Hematopoietic multipotent progenitor cell treated with erythropoietin and hydrocortisone succinate and interleukin-3 and kit ligand, for 4 days (in vitro differentiated cells): ENCODE measurements at places on chromosomes 11 and 22.
A peak's percentile ranks its signal among the peaks of the same experiment; 100 is the strongest.

GRCh38 chr11:113553235-113553634 lies 78.0 kb upstream of the DRD2 start:
- DNase-seq: no peak

GRCh38 chr11:46121301-46121723 lies at the start of gene PHF21A:
Gene PHF21A (minus strand): TSS chr11:46121454. CDS start chr11:46084219, 37,235 bp downstream.
- DNase-seq: peak; percentile 95

GRCh38 chr22:45413368-45414211 lies at the start of the genes RIBC2 and SMC1B:
Gene RIBC2 (plus strand): TSS chr22:45413693. CDS start chr22:45413887, 194 bp downstream.
Gene SMC1B (minus strand): TSS chr22:45413599. CDS start chr22:45413567, 32 bp downstream.
- peak; percentile 95 for DNase-seq

- DNase-seq: no peak
These were observed 108.1 kb downstream of the MORC2 start for GRCh38 chr22:30860176-30861105.

GRCh38 chr11:36030731-36031281 lies 86.9 kb downstream of the LDLRAD3 start:
- DNase-seq: no peak

DNA sequence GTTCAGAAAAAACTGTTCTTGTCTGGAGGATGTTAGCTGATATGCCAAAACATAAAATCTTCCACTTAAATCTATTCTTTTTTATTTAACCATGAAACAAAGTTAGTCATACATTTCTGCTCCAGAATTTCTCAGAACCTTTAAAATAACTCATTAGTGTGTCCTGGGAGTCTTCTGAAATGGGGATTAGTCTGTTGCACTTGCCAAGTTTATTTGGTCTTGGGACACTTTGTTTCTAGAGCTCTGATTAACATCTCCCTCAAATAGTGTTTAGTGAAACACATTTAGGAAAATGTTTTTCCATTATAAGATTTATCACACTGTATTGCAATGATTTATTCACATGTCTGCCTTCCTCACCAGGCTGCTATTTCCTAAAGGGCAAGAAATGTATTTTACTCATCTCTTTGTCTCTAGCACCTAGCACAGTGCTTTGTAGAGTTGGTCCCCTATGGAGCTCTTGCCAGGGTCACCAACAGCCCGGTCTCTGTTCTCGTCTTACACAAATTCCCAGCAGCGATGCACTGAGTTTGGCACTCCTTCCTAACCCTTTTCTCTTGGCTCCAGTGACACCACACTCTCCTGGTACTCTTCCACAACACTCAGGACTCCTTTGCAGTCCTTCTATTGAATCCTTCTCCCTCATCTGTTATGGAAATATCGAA lies 189.2 kb downstream of the CSNK2A3 start:
- no peak for DNase-seq

- DNase-seq: no peak
These were observed 163.4 kb downstream of the TRIM29 start for GRCh38 chr11:119974467-119974866.

- no peak for DNase-seq
These were observed 942.3 kb downstream of the BRD1 start for GRCh38 chr22:48885271-48885918.

- DNase-seq: no peak
These were observed 228.2 kb downstream of the GRIK4 start for GRCh38 chr11:120739780-120740179.

- no peak for DNase-seq
These were observed 216.3 kb upstream of the TBCEL start for GRCh38 chr11:120807414-120808150.

DNA sequence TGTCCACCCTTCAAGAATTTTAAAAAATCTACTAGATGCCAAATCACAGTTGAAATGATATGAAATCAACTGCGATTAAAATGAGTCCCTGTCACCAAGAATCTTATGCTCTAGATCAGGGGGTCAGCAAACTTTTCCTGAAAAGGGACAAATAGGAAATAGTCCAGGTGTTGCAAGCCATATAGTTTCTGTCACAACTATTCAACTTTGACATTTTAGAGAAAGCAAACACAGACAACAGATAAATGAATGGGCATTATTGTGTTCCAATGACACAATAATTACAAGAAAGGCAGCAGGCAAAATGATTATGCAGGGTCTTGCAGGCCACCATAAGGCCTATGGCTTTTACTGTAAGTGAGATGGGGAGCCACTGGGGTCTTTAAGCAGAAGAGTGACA lies 58.6 kb downstream of the IMMP1L start:
- DNase-seq: no peak

- no peak for DNase-seq
These were observed 121.0 kb downstream of the WNT11 start for GRCh38 chr11:76085270-76085669.

- DNase-seq: no peak
These were observed 16.3 kb upstream of the CLMP start for GRCh38 chr11:123211149-123211852.

DNA sequence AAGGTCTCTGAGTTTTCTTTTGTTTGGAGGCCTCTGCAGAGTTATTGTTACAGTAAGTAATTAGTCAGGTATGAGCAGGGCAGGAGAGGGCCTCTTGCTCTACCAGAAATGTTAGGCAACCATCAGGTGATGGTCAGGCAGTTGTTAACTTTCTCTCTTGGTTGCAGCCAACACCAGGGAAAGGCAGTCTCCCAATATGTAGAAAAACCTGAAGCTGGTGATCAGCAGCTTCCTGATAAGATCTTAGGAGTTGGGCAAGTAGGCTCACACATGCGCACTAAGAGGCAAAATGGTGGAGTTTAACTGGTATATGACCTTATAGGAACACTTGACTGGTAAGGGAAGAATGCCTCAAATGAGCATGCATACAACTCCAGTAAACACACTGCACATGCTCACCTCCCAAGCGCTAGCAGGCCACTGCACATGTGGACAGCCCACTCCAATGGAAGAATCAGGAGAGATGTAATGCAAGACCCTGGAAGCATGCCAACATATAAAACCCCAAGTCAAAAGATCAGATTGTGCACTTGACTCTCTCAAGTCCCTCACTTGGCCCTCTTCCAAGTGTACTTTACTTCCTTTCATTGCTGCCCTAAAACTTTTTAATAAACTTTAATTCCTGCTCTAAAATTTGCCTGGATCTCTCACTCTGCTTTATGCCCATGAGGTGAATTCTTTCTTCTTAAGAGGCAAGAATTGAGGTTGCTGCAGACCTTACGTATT lies 23.7 kb upstream of the SLC35F2 start:
- peak; percentile 43 for DNase-seq

GRCh38 chr11:47241841-47242301 lies 6.7 kb downstream of the ACP2 start:
- DNase-seq: no peak

DNA sequence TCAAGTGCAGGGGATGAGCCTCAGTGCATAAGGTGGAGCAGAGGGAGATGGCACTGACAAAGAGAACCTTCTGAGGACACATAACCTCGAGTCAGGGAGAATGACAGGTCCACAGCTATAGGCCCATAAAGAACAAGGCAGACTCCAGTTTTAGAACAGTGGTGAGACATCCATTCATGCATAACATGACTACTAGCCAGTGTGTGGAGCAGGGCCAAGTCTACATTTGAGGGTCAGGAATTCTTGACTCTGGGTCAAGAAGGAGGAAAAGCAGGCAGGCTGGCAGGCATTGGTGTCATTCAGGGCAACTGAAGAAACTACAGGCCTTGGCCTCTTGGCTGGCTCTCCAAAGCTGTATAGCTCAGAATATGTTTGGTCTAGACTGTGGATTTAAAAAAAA lies 54.9 kb downstream of the MTNR1B start:
- no peak for DNase-seq

GRCh38 chr11:76654298-76654851 lies 16.2 kb downstream of the LRRC32 start:
- peak; percentile 91 for DNase-seq

GRCh38 chr11:81039916-81040524 lies 1599.2 kb upstream of the TENM4 start:
- DNase-seq: no peak

DNA sequence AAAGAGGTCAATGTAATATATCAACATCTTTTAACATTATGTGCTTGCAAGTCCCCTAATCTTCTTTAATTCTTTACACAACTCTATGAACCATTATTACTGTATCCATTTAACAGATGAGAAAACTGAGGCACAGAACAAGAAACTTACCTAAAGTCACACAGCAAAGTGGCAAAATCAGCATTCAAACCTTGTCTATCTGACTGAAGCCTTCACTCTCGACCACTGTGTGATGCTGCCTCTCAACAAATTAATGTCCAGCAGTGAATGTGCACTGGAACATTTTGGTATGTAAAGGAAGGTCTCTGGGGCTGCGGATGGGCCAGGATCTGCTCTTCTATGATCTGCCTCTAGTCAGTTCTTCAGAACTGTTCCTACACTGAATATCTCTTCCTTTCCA lies 42.1 kb downstream of the PRCP start:
- no peak for DNase-seq

DNA sequence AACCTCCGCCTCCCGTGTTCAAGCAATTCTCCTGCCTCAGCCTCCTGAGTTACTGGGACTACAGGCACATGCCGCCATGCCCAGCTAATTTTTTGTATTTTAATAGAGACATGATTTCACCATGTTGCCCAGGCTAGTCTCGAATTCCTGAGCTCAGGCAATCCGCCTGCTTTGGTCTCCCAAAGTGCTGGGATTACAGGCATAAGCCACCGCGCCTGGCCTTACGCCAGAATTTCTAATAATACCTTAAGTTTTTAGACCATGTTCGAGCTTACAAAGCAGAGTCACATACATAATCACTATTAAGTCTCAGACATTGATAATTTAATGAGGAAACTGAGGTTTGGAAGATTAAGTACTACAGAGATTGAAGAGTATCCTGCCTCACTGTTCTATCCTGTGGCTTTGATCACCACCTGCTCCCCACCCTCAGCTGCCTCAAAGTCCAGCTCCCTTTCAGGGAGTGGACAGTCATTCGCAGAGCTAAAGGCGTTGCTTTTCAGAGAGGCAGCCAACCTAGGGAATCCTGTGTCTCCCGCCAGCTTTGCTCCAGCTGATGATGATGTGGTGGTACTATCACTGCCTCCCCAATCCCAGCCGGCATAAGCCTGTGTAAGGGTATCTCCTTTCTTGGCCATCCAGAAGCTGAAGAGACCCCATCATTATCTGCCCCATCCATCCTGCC lies 7.7 kb downstream of the UBASH3B start:
- no peak for DNase-seq

DNA sequence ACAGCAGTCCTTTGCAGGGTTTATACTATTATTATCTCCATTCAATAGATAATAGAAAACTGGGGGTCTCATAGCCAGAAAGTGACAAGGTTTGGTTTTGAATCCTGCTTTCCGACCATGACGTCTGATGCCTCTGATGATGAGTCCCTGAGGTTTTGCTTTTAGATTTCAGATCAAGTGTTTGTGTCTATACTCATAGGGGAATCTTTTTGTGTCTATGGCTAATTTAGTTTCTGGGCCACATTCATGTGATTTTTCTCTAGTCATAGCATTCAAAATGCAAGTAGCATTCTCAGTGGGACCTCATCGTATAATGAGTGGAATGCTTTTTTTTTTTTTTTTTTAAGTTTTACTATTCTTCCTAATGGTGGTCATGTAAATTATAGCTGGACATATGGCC lies 72.9 kb downstream of the TNRC6B start:
- DNase-seq: no peak

GRCh38 chr11:96341211-96342013 lies 1.6 kb downstream of the MAML2 start:
- peak; percentile 60 for DNase-seq

DNA sequence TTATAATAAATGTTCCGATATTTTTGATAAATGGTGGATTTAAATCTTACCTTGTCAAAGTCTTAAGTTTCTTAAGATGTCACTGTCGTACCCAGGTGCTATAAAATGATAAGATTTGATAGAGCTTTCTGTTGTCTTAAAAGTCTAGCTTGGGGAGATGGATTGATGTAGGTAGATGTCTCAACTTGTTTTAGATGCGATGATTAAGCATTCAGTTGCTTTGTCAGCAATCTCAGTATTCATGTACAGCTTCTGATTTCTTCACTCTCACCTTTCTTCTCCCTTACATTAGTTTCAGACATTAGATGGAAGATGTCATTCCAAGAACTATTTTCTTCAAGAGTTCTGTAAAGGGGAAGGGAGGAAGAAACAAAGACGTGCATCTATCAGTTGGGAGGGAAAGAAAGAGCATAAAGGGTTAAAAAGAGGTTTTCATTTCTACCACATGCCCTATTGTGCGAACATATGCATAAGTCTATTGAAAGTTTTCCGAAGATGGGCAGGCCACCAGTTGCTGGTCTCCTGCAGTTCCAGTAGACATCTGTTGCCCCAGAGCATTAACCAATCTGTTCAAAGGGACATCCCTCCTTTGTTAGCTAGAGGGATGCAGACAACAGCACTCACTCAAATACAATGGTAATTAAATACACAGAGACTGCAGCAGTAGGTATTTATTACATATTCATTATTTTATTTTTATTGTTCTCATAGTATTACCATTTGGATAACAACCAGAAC lies 38.4 kb downstream of the ZC3H12C start:
- DNase-seq: no peak

DNA sequence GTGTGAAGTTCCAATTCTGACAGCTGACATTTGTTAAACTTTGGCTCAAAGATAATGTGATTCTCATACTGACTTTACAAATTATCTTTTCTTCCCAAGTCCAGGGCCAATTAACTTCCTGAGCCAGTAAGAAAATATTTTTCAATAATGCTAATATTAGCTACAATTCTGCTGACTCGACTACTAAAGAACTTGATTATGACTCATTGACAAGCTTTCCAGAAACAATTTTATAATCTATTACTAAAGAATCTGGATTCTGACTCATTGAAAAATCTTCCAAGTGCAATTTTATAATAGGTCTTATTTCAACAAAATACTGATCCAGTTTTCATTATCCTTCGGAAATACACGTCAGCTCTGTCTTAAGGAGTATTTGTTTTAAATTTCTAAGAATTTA lies 12.9 kb upstream of the XKR3 start:
- no peak for DNase-seq

GRCh38 chr22:20237480-20238440 lies 30.4 kb downstream of the RTN4R start:
- DNase-seq: peak; percentile 8

GRCh38 chr11:118073554-118073953 lies 3.3 kb upstream of the TMPRSS4 start:
- DNase-seq: no peak

DNA sequence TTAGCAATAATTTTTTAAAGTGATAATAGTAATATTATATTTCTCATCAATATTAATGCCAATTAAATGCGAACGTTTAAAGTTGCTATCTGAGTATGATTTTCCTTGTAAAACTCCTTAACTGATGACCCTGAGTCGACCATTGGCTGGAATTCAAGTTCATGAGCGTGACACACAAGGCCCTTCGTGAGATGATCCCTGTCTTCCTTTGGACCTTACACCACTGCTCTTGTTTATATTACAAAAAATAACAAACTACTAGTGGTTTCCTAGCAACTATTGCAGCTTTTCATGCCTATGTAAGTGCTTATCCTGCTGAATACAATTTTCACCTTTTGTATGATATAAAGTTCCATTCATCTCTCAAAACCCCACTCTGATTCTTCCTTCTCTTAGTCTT lies 752.9 kb downstream of the CNTN5 start:
- no peak for DNase-seq

DNA sequence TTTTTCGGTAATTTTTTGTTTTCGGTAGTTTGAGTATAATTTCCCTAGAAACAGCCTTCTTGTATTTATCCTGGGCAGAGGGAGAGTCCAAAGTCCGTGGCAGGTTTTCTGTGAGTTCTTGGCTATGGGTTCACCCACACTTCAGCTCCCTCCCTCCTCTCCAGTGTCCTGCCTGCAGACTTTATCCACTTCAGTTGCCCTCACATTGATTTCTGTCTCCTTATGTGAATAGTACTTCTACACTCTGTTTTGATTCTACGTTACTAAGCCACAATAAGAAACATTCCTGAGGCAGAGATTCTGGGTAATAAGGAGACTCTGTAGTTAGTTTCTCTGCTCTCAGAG lies 868.6 kb downstream of the METTL15 start:
- no peak for DNase-seq

- no peak for DNase-seq
These were observed 846 bp upstream of the OAF start for GRCh38 chr11:120209746-120210625.
